ENCODE measurements at places on chromosomes 3 and 15.

DNA sequence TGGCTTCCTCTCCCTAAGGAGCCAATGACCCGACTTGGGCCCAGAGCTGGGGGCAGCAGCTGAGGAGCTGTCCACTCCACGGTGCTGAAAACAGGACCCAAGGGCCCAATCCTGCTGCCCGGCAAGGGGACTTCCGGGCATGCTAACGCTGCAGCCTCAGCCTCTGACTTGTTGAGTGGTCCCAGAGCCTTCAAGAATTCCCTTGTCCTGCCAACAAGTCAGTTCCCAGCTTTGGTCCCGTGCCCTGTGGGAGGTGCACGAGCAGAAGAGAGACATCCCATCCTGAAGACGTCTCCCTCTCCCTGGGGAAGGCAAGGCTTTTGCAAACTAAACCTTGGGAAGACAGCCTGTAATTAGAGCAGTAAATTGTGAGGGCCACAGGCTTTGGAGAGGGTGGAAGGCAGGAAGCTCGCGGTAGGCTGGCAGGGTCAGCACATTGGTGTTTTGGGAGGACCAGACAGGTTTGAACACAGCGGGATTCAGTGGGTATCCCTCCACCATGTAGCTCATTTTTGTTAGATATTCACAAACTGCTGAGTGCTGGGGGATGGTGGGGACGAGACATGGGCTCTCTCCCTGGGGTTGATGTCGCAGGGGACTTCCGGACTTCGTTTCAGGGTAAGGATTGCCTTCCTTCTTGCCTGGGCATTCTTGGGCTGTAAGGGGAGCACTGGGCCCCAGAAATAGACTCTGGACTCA is 29.8 kb upstream of the PRR23E start:
- DNase-seq: no peak

- no peak for DNase-seq
These were observed 1.9 kb downstream of the FSD2 start for GRCh38 chr15:82803793-82804574.

- DNase-seq: peak; percentile 48
These were observed 160.7 kb upstream of the MCTP2 start for GRCh38 chr15:94070356-94071295.

DNA sequence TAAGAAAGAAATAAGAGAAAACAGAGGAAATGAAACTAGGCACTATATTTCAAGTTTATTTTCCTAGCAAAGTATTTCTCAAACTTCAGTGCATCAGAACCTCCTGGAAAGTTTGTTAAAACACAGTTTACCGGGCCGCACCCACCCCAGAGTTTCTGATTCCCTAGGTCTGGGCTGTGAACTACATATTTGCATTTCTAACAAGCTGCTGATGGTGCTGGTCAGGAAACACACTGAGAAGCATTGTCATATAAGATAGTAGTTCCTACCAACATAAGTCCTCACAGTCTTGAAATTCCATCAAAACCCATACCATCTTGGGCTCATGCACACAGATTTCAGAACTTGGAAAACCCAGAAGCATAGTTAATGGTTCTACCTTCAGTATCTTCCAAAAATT is 8.3 kb downstream of the SLC9A9 start:
- DNase-seq: no peak

GRCh38 chr15:90266485-90266884 is 1.0 kb downstream of the NGRN start:
- DNase-seq: no peak

DNA sequence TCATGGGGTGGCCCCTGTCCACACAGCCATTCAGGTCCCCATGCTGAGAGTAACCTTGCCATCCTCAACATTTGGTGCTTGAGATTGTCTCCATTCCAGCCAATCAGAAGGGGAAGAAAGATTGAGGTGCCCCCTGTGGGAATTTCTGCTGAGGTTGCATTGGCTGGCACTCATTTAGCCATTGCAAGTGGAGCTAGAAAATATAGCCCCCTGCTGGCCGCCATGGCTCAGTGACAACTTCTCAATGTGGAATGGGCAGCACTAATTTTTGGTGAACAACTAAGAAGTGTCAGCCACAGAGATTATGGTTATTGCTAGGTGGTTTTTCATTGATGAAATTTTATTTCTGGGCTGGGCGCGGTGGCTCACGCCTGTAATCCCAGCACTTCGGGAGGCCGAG is 22.0 kb downstream of the COL6A6 start:
- no peak for DNase-seq

- DNase-seq: no peak
These were observed 56.7 kb upstream of the TSC22D2 start for GRCh38 chr3:150351398-150351797.

- DNase-seq: no peak
These were observed 168.6 kb downstream of the STT3B start for GRCh38 chr3:31701286-31701685.

- DNase-seq: no peak
These were observed 236.2 kb downstream of the TLE3 start for GRCh38 chr15:69861331-69862171.

Data from SHP77 treated with DMSO at 0.1 percent for 48 hours (cell line).